ENCODE measurements at places on chromosomes 2 and 18.

GRCh38 chr2:112920923-112921532, 10.1 kb downstream of the IL37 start:
- DNase-seq = peak; percentile 27

DNA sequence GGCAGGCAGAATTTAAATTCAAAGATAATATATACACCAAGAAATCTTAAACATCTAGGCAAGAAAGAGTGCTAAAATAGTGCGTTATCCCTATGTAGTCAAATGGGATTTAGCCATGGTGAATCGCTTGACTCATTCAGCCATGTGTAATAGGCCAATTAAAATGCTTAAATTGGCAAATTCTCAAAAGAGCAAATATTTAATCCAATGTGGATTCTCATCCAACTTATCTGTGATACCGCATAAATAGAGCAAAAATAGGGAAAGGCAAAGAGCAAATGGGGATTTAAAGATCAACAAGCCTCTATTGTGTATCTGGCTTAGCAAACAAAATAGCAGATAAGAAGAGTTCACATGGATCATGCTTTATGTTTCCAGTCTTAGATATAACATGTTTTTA, 123.2 kb upstream of the RPRM start:
- no peak for DNase-seq

DNA sequence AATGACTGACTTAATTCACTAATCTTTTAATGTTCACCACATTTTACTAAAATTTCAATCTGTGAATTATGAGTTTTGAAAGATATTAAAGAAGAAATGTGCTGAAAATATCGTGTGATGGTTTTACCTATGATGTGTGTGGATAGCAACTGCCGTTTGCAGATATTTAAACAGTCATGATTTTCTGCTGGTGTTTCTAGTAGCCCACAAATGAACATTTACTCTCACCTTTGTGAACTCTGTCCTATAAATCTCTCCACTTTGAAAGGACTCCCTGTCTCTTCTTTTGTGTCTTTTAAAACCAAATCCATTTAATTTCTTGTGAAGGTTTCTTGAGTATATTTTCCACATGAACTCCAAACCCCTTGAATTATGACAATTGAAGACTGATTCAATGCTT, 771.2 kb upstream of the SALL3 start:
- DNase-seq = no peak

DNA sequence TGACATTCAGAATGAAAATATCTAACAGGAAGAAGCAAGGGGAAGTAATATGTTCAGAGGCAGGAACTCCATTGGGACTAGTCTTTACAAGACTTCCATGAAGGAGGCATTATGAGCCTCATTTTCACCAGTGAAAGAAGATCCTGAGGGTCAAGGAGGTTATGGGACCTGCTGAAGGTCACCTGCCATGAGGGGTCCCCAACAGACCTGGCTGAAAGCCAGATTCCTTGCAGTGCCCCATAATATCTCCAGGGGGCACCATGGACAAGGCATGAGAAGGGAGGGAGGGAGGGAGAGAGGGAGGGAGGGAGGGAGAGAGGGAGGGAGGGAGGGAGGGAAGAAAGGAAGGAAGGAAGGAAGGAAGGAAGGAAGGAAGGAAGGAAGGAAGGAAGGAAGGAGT, 27.9 kb downstream of the XDH start:
- no peak for DNase-seq

- no peak for DNase-seq
Measured at GRCh38 chr2:24540011-24540477, 49.0 kb downstream of the NCOA1 start.

- no peak for DNase-seq
Measured at GRCh38 chr2:43934567-43934966, 61.2 kb downstream of the LRPPRC start.

- DNase-seq = no peak
Measured at GRCh38 chr2:138814123-138814898, 34.1 kb upstream of the NXPH2 start.

- no peak for DNase-seq
Measured at GRCh38 chr2:201156640-201157039, 26.3 kb upstream of the CASP10 start.

DNA sequence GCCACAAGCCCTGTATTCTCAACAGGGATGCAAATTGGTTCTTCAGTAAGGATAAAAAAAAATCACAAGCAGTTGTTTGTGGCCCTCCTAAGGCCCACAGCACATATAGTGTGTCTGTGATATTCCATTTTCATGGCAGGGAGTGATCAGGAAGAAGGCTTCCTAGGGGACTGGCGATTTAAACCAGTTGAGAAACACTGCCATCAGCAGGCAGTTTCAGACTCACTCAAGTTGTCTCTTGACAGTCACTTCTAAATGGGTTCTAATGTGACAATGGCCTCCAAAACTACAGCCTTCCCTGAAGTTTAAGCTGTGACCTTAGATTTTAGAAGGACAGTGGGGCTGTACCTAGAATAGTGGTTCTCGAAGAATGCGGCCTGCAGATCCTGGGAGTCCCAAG, 6.0 kb downstream of the CIAO1 start:
- no peak for DNase-seq

DNA sequence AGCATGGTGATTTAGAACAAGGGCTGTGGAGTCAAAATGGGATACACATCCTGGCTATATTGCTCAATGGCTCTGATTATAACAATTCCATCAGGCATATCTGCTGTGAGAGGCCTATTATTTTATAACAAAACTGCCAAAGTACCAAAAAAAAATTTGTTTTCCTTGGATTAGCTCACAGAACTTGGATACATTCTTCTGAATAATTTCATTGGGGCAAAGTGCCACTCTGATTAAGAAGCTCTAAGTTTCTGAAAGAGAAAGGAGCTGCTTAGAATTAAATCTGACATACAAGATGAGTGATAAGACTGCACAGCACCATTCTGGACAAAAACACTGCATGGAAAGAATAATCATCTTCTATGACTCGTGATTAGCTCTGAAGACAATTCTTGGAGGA, 85.7 kb downstream of the SMC6 start:
- DNase-seq = peak; percentile 22

GRCh38 chr2:25168256-25169072, at the start of gene POMC:
Gene POMC, minus strand, starts transcription at chr2:25168580. Its CDS starts 3,808 bp downstream, at chr2:25164772.
- DNase-seq = no peak

- no peak for DNase-seq
Measured at GRCh38 chr2:105519516-105519915, 120.7 kb upstream of the FHL2 start.

DNA sequence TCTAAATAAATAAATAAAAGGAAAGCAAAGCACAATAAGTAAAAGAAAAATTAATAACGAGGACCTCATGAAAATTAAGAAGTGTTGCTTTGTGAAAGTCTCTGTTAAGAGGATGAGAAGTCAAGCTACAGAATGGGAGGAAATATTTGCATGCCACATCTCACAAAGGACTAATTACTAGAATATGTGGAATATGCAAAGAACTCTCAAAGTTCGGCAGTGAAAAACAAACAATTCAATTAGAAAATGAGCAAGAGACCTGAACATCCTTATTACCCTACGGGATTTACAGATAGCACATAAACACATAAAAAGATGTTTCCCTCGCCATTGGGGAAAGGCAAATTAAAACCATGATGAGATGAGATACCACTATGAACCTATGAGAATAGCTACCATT, 23.3 kb downstream of the CYP26B1 start:
- no peak for DNase-seq

All from HFFc6 (cell line).